ENCODE measurements at places on chromosomes 13 and 19. TPM values are rescaled to one million over a fixed set of nuclear protein-coding genes. Genes with fewer than 3 reads are reported as not detected.

GRCh38 chr13:103349211-103349980 lies 283.2 kb upstream of the SLC10A2 start:
- DNase-seq = no peak

The CYP2S1 gene
- polyA plus RNA-seq = not detected

The SLAIN1 gene
- 18.5 TPM for polyA plus RNA-seq

- no peak for DNase-seq
These were observed 109.1 kb upstream of the PEG3 start for GRCh38 chr19:56949626-56950025.

DNA sequence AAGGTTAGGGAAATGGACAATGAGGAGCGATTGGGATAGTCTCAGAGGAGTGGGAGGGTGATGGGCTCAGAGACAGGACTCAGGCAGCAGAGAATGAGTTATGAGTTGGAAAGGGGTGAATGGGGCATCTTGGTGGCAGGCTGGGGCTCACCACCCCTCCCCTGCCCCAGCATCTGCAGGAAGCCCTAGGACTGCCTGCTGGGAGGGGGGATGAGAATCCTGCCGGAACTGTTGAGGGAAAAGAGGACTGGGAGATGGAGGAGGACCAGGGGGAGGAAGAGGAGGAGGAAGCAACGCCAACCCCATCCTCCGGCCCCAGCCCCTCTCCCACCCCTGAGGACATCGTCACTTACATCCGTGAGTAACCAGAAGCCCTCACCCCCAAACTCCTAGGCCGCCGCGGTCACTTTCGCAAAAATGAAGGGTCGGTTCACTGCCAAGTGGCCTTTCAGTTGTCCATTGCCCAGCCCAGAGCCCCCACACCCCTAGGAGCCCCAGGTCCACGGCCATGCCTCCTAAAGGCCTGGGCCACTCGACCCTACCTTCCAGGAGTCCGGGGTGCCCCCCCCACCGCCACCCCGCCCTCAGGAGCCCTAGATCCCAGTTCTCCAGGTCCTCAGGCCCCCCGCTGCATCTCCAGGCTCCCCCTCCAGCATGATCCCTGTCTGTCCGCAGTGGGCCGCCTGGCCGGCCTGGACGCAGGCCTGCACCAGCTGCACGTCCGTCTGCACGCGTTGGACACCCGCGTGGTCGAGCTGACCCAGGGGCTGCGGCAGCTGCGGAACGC lies 764 bp downstream of the CLEC11A start:
- DNase-seq = no peak

DNA sequence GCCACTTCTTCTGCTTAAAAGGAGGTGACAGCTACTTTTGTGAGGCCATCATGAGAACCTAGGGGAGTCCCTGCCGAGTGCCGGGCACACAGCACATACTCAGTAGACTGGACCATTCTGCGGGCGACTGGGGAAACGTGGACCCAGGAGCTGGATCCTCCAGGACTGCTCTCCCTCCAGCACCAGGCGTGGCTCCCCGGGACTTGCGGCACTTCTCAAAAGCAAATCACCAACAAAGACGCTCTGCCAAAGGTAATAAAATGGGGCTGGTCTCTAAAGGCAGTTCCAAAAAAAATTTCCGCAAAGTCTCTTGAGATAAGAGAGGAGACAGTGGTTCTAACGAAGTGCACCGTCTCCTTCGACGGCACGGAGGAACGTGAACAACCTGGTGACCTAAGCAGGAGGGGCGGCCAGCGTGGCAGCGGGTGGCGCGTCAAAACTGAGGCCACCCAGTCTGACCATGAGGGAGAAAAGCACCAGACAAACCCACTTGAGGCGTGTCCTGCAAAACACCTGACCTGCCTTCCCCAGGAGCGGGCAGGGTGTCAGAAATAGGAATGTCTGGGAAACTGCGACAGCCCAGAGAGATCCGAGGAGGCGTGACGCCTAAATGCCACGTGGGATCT lies 1.4 kb upstream of the TMPRSS9 start:
- no peak for DNase-seq

DNA sequence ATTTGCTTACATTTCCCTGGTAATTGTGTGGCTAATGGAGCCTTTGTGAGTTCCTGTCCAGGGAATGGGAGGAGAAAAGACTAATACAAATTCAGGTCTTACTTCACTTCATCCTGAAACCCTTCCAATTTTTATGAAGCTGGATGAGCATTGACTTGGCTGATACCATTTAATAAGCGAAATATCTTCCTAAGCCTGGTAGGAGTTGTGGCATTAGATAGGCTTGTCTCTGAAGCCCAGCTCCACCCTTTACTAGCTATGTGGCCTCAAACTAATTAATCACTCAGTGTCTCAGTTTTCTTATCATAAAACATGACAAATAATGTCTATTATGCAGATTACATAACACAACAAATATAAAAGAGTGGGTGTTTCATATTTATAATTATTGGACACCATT lies 106.3 kb downstream of the FGF9 start:
- DNase-seq = no peak

DNA sequence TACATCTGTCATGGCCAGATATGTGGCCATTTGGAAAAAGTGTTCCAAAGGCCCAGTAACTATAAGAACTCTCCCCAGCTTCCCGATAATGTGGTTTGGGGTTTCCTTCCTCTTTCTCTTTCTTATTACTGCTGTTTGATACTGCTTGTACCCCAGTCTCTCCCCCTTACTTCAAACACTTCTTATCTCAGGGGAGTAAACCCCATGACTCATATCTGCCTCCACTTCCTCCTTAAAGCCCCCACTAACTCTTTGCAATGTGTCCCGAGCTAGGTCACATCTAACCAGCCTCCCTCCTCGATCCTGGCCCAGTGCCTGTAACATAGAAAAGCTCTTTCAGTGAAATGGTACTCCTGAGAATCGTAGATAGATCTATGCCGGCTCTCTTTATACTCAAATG lies 82.4 kb upstream of the STARD13 start:
- DNase-seq = peak; percentile 55

GRCh38 chr13:85508683-85509329 lies 290.4 kb downstream of the SLITRK6 start:
- no peak for DNase-seq

The URAD gene
- polyA plus RNA-seq = not detected

- no peak for DNase-seq
These were observed 48.6 kb upstream of the PCDH8 start for GRCh38 chr13:52896827-52897659.

GRCh38 chr13:46124531-46124966 lies 19.7 kb upstream of the CPB2 start:
- DNase-seq = no peak

The NLRP7 gene
- not detected for polyA plus RNA-seq

- no peak for DNase-seq
These were observed 700.0 kb downstream of the SLITRK6 start for GRCh38 chr13:85099245-85099644.

DNA sequence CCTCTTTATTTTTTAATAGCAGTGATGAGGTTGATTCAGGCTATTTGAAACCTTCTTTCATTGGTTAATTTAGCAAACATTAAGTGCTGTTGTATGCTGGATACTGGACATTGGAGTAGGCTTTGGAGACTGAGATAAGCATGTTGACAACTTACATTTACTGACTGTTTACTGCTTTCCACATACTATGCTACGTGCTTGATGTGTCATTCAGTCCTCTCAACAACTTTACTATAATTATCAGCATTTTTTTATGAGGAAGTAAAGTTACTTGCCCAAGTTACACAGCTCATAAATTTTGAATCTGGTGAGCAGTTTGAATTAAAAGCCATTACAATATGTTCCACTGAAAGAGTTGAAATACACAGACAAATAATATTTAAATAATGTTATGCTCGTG lies 83.8 kb downstream of the GJA3 start:
- no peak for DNase-seq

- no peak for DNase-seq
These were observed 79.2 kb downstream of the SLAIN1 start for GRCh38 chr13:77776704-77777103.

- DNase-seq = no peak
These were observed 1787.3 kb downstream of the SLITRK5 start for GRCh38 chr13:89458456-89458855.

DNA sequence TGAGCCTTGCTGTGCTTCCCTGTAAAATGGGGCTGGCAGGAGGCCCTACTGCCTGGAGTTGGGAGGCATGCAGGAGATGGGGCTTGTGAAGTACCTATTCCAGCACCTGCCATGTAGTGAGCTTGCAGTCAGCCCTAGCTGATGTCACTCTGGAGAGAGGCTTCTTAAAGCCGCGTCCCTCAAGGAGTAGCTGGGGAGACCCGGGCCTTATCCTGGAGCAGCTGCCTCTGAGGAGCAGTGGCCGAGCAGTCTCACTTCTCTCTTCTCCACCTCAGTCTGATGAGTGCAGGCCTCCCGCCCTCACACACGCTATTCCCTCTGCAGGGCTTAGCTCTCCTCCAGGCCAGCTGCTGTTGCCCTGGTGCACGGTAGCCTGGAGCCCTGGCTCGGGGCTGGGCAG lies 18.0 kb downstream of the CLASRP start:
- DNase-seq = no peak

DNA sequence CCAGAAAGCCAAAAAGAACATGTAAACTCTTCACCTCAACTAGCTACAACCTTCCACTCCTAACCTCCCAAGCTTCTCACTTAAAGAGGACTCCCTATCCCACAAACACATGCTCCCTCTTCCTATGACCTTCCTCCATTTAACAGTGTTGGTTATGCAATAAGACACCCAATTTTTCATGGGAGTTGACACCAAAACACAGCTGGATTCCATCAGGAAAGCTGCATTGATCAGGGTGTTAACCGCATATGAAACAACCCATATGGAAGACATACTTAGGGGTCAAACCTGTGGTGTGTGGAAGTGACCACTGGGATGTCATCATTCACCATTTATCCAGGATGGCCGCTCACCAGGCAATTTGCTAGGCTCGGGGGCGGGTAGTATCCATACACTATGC lies 21.9 kb downstream of the ZNF473 start:
- DNase-seq = no peak

DNA sequence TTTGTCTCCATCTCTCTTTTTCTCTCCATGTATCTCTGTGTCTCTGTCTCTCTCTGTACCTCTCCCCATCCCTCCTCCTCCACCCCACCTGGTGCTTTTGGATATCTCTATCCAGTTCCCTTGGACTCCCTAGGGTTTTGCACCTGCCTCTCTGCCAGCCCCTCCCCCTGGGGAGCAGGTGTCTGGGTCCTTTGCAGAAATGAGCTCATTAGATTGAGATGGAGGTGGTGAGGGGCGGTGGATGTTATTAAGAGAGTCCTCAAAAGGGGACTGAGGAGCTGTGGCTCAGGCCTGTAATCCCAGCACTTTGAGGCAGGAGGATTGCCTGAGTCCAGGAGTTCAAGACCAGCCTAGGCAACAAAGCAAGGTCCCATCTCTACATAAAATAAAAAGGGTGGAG lies 2.1 kb downstream of the KCNN4 start:
- DNase-seq = no peak

DNA sequence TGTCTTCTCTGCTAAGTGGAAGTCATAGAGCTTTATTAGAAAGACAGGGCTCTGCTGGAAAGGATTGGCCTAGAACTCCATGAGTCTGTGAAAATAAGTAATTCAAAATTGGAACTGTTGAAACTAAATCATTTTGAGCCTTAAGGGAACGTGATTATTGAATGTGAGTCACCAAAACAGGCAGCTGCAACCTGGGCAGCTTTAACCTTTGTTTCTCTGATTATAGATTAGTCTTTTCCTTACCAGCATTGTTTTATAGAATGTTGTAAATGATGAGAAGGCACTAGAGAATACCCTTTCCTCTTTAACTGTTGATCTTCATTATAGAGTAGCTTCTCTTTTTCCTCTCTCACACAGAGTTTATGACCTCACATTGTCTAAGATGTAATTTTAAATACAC lies 638.8 kb upstream of the SLITRK6 start:
- no peak for DNase-seq

The ZNF583 gene
- 16.9 TPM for polyA plus RNA-seq

- no peak for DNase-seq
These were observed 54.8 kb upstream of the UQCRFS1 start for GRCh38 chr19:29267701-29268100.
